ENCODE measurements at places on chromosomes 5 and 9. TPM values are rescaled to one million over a fixed set of nuclear protein-coding genes. Genes with fewer than 3 reads are reported as not detected.

GRCh38 chr9:124726886-124727285 is 44.2 kb downstream of the NR6A1 start:
- DNase-seq, result no peak

- no peak for DNase-seq
These were observed 158.7 kb upstream of the TUT7 start for GRCh38 chr9:86512929-86513328.

DNA sequence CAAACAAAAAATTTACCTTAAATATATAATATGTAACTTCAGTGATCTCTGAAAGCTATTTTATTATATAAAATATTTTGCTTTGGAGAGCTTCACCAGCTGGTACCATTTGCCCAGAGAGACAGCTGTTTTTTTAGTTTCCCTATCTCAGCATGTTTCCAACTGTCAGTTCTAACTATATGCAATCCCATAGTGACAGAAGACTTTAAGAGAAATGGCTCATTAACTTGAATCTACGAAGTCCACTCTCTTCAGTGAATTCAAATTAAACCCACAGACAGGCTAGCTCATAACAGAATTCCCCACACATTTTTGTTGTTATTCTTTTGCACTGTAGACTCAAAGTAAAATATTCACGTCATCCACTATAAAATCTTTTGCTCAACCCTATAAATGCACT is 251.8 kb upstream of the POU5F2 start:
- no peak for DNase-seq

The LMX1B gene
- total RNA-seq, result 0.60 TPM

The PRDM9 gene
- not detected for total RNA-seq

The NADK2 gene
- total RNA-seq, result 20.1 TPM

DNA sequence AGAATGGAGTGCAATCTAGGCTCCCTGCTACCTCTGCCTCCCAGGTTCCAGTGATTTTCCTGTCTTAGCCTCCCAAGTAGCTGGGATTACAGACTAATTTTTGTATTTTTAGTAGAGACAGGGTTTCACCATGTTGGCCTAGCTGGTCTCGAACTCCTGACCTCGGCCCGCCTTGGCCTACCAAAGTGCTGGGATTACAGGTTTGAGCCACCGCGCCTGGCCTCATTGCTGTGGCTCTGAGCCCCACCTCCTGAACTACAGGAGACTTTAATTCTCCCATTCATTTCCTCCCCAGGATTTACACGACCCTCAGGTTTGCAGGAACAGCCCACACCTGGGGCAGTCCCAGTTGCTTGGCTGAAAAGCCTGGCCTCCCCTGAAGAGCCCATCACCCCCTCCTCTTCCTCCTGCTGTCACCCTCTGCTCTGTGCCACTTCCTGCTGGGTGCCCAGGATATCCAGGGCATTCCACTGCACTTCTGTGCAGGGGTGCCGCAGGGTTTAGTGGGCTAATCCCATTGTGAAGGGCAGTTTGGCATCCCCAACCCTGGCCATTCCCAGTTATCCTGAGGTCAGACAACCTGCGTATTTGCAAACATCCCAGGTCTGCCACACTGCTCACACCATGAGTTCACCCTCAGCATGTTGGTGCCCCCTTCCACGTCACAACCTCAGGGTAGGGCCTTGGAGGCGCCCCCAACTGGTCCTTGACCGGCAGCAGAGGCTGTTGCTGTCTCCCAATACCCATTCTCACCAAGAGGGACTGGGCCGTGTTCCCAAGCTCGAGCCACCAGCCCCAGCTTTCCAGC is 265.0 kb upstream of the IRX4 start:
- no peak for DNase-seq

- DNase-seq, result no peak
These were observed 1072.6 kb upstream of the NUDT12 start for GRCh38 chr5:104635227-104635626.

The GTF3C4 gene
- total RNA-seq, result 17.4 TPM

DNA sequence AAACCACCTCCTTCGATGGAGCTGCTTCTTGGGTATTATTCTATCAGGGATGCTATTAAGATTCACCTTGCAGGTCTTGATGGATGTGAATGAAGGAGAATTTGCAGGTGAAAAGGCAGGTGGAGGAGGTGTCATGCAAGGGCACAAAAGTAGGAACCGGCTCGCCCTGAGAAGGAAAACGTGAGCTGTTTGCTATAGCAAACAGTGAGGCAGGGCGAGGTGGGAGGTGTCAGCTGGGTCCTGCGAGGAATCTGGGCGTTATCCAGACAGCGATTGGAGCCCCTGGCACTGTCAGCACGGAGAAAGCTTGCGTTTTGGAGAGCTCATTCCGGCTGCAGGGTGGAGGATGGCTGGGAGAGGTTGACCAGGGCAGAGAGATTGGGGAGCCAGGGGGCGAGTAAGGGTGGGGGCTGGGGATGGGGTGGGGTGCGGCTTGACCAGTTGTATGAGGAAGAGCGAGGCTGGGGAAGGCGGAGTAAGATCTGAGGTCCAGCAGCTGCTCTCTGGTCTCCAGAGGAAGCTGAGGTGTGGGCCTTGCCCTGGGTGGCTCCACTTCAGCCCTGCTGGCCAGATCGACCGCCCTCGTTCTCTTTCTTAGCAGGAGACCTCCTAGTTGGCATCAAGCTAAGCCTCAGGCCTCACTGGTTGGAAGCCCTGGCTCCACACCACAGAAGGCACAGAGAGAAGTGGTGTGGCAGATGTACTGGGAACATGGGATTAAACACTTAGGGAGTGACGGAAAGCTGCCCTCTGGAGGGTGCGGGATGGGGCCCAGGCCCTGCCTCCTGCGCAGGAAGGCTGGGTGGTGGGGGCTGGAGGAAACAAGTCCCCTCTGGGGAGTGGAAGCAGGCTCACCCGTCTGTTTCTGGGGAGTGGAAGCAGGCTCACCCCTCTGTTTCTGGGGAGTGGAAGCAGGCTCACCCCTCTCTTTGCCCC is 54.7 kb upstream of the NEURL1B start:
- no peak for DNase-seq

The C7 gene
- 239 TPM for total RNA-seq

DNA sequence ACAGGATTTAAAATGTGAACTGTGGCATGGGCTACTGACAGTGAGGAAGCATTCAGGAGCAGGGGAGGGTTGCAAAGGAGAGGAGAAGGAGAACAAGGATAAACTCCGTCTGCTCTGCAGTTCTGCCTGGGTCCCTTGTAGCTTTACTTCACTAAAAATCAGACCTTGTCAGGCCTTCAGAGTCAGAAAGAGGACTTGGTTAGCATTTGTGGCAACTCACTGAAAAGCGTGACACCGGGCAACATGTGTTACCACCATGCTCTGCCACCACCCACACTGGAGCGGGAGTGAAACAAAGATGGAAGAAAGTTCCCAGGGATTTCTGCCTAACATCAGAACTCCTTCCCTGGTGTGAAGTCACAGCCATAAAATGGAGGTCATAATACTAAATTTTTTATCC is 19.3 kb downstream of the FYB1 start:
- DNase-seq, result no peak

GRCh38 chr9:35998333-35998732 is 38.4 kb upstream of the RECK start:
- no peak for DNase-seq
